ENCODE measurements at places on chromosomes 2 and 18.

DNA sequence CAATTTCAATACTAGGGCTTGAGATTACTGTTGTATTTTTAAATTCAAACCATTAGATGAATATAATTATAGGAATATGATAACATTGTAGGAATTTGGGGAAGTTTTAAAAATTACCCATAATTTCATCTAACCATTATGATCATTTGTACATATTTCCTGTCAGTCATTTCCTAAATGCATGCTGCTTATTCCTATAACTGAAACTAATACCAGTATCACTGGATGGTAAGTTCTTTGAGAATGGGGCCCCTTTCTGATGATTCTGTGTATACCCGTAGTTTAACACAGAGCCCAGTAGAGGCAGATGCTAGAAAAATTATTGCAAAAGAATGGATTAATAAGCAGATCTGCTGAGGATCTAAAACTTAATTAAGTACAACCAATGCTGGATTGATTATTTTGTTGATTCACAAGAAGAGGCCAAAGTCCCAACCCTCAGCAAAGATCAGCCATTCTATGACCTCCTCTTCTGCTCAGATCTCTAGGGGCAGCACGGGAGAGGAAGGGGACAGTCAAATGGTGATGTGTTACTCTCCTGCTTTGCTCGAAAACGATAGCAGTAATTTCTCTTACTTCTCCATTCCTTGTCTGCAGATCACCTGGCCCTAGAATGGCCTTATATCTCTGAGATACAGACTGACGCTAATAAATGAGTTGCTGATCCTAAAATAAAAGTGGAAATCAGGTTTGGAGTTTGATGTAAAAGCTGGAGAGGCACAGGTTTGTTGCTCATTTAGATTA is 69.5 kb upstream of the PELI1 start:
- no peak for DNase-seq

GRCh38 chr2:85413592-85414420 is 3.6 kb upstream of the CAPG start:
- DNase-seq = peak; percentile 21

GRCh38 chr18:12376754-12377555 is at the start of gene AFG3L2:
AFG3L2 (minus strand) TSS chr18:12377227; CDS start chr18:12377082, 145 bp downstream.
- peak; percentile 98 for DNase-seq

DNA sequence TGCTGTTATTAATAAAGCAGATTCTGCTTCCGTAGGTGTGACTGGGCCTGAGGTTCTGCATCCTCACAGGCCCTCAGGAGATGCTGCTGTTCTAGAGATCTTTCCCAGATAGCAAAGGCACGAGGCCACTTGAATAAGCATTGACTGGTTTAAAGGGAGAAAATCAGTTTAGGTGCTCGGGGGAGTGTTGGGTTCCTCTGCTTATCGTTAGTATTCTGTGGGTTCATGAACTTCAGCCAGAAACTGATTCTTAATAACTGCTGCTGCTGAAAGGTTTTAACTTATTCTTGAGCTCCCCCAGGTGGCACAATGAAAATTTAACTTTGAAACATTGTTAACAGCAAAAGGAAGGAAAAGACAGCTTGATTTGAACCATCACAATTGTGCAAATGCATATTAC is 56.9 kb downstream of the ITGA6 start:
- DNase-seq = peak; percentile 31

DNA sequence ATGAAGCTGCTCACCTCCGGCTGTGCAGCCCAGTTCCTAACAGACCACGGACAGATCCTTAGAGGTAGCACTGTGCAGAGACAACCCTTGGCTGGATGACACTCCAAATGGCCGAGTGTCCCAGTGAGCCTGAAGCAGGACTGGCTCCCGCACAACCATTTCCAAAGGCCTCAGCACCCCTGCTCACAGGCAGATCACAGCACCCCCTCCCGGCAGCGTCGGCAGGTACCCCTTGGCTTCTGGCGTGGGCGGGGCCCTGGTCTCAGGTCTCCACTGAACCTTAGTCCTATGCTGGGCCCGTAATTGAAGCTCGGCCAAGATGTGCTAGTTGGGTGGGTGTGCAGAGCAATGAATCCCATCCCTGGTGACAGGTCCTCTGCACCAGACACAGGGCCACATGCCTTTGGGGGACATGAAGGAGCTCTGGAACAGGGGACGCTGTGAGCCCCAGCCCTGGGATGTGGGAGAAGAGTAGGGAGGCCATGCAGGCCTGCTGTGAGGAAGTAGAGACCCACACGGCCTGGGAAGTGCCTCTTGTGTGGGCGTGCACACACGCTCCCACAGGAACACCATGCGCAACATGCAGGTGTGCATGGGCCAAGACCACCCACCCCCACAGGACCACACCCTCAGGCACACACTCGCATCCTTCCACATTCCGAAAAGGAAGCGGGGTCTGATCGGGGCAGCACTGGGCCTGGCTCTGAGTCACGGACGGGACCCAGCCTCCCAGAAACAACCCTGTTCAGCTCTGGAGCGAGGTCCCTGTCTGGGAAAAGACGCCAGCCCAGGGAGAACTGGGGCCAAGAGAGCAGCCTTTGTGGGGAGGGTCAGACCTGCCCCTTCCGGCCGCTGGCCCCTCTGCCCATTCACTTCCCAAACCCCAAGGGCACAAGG is 2.8 kb downstream of the DUSP2 start:
- DNase-seq = no peak

GRCh38 chr2:239690651-239691631 is 290.1 kb upstream of the HDAC4 start:
- DNase-seq = no peak

- DNase-seq = no peak
Observed at GRCh38 chr2:15858466-15858865, 81.9 kb upstream of the MYCN start.

DNA sequence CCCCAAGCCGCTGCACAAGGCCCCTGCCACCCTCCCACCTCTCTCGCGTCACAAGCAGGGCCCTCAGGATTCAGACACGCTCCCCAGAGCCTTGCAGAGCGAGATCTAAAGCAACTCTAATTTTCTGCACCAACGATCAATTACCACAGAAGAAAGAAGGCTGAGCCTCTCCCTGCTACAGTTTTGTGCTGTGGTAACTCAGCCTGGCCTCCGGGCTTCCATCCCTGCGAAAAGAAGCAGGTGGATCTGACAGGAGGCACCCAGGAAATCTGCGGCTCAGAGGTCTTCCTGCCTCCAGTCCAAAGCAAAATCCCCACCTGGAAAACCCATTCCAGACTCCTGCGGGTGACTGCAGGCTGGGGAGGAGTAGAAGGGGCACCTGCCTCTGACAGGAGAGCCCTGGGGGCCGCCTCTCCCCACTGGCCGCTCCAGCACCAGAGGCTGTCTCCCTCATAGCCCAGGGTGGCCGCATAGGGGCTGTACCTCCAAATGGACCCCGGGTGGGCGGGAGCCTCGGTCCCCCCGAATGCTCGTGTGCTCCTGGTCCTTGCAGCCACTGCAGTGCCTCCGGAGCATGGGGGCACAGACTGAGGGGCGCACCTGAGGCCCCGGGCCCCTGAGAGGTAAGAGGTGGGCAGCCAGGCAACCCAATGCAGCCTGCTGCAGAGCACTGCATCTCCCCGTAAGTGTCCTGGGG is 31.0 kb downstream of the PXDN start:
- no peak for DNase-seq

GRCh38 chr2:28617502-28618184 is 121.8 kb downstream of the PLB1 start:
- no peak for DNase-seq

GRCh38 chr2:23803264-23803964 is 123.5 kb downstream of the ATAD2B start:
- no peak for DNase-seq

DNA sequence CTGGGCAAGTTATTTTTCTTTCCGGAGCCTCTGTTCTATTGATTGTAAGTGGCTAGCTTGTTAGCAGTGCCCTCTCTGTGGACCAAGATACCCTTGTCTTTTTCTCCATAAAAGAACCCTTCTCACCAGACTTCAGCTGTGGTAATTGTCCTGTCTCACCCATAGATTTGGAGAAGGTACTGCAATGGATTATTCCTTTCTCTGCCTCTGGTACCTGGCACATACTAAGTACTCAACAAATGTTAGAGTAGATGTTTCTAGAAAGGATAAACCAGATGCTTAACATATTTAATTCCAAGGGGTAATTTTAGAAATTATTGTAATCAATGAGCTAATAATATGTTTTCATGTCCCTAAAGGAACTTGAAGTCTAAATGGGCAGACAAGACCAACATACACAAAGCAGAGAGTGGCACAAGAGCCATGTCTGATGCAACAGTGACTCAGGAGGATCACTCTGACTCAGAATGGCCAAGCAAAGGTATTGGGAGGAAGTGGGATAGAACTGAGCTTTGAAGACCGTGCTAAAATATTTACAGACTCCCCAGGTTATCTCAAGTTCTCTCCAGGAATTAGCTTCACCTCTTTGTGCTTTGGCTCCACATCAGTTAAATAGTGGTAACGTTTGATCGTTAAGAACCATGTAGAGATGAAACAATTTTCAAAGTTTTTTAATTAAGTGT is 129.7 kb upstream of the OSR1 start:
- DNase-seq = no peak

GRCh38 chr2:114762986-114763385 is 320.5 kb downstream of the DPP10 start:
- DNase-seq = no peak

GRCh38 chr2:36513661-36514060 is 84.3 kb downstream of the FEZ2 start:
- DNase-seq = no peak

DNA sequence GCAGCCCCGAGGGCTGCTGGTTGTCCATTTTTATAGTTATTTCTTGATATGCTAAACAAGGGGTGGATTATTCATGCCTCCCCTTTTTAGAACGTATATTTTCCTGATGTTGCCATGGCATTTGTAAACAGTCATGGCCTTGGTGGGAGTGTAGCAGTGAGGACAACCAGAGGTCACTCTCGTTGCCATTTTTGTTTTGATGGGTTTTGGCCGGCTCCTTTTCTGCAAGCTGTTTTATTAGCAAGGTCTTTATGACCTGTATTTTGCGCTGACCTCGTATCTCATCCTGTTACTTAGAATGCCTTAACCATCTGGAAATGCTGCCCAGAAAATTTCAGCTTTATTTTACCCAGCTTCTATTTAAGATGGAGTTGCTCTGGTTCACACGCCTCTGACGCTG is 825.8 kb upstream of the CDH2 start:
- DNase-seq = no peak

DNA sequence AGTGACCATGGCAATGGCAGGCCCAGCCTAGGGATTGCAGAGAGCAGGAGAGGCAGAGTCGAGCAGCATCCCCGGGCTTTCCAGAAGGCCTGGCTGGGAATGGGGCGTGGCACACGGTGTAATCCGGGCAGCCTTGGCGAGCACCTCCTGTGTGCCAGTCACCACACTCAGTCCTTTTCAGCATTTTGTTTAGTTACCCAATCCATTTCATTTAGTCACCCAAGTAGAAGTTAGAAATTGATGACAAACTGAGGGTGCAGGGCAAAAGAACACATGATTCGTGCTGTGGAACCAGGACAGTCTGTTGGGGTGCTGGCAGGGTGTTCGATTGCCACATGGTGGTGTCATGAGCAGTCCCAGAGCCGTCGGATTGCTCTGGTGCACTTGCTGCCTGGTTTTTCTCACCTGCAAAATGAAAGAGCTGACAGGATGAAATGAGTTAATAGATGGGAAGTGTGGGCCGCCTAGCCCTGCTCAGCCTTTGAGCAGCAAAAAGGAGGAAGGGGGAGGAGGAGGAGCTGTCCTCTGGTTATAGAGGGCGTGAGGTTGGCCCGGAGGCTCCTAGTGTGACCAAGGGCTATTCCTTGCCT is 299.4 kb downstream of the AGAP1 start:
- DNase-seq = no peak

DNA sequence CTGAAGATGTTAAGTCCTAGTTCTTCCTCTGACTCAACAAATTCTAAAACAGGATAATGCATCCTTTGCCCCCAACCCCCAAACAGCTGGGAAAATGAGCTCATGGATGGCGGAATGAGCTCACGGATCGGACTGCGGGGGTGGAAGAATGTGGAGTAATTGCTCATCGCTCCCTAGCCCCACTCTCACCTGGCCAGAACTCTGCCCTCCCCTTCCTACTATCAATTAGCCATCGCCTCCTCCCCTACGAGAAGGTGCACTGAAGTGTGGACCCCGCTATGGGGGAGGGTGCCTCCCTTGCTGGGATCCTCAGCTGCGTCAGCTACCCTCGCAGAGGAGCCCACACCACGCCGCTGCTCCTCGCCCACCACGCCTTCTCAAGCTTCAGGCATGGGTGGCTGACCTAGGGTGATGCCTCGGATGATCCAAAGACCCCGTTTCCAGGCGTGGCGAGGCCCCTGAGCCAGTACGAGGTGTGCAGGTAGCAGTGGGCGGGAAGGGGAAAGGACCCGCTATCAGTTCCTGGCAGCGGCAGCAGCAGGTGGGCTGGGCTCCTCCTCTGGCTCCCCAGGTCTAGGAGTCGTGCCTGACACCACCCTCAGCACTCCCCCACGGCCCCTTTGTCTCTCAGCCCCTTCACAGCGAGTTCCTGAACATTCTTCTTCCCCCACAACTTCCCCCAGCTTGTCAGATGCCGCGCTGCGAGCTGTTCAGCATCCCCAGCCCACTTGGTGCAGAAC is 82.1 kb upstream of the POMC start:
- no peak for DNase-seq

DNA sequence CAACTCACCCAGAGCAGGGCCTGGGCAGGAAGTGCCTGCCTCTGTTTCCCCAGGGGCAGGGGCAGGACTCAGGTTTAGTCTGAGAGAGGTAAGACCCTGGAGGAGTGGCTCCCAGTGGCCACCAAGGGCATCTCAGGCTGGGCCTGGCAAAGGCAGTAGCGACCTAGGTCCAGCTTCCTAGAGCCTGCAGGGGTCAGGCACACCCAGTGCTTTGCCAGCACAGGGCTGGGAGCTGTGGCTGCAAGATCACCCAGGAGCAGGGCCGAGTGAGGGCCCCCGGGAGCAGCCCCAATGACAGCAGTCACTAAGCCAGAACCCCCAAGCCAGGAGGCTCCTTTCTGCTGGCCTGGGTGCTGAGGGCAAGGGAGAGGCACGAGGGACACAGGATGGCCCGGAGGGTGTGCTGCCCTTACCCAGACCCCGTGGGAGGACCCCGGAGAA is 8.8 kb upstream of the DUSP2 start:
- no peak for DNase-seq

DNA sequence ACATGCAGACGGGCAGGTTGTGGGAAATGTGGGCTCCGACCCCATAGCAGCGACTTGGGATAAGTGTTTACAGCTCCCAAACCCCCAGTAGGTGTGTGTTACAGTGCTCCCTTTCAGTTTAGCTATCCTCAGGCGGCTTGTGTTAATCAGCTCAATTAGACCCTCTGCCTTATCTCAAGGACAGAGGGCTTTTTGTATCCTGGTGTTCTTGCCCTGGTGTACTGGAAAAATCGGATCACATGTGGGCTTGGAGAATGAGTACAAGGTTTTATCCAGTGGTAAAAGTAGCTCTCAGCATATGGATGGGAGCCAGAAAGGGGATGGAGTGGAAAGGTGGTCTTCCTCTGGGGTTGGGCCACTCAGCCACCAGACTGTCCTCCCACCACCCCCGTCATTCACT is 264.7 kb upstream of the SYT4 start:
- DNase-seq = no peak

DNA sequence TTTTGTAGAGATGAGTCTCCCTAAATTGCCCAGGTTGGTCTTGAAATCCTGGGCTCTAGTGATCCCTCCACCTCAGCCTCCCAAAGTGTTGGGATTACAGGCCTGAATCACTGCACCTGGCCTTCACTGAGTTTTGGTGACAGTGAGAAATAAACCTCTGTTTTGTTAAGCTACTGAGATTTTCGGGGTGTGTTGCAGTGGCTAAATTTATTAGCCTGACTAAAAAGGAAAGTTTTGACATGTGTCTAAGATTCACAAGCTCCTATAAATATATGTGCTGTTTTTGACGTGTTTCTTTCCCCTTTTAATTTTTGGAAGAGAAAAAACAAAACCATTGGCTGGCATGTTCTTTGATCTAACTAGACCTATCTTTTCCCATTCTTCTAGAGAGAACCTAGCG is 190.5 kb upstream of the MC4R start:
- DNase-seq = no peak

Data from AML-193 (cell line).